ENCODE measurements at places on chromosomes 16 and 17.
A peak's percentile ranks its signal among the peaks of the same experiment; 100 is the strongest.

DNA sequence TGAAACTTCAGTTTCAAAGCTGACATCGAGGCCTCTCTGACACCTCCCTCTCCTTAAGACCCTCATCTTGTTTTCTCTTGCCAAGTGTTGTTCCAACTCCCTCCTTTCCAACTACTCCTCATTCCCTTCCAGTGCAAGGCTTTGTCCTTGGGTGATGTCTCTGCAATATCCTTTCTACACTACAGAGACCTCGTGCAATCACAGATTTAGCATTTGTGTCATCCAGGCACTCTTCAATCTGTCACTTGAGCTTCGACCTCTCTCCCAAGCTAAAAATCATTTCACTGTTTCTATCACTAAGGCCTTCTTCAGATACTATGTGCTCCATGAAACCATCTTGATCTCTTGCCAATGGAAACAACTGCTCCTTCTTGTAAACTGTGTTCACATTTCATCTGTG, 31.6 kb downstream of the TEKT3 start:
- DNase-seq, result no peak

- peak; percentile 60 for DNase-seq
These were observed 201.4 kb upstream of the CIBAR2 start for GRCh38 chr16:85313526-85314301.

DNA sequence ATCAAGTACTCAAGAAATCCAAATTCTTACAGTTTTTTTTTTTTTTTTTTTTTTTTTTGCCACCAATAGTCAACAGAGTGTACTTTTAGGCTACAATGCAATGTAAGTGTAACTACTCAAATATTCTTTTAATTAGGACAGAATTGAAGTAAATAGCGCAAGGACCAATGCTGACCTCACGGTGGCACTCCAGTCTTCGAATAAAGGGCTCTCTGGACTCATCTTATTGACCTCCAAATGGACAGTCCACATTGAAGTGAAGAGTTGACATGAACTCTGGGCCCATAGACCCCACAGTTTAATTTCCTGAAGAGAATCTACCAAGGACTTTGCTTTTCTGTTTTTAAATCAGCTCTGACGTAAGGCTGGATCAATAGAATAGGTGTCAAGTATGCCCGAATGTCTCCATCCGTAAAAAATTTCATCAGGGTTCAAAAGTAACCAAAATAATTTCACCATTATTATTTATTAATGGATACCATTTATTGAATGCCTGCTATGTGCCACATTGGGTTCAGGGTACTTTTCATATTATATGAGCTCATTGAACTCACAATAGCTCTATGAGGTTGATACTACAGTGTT, 7.3 kb upstream of the DDX52 start:
- peak; percentile 39 for DNase-seq

DNA sequence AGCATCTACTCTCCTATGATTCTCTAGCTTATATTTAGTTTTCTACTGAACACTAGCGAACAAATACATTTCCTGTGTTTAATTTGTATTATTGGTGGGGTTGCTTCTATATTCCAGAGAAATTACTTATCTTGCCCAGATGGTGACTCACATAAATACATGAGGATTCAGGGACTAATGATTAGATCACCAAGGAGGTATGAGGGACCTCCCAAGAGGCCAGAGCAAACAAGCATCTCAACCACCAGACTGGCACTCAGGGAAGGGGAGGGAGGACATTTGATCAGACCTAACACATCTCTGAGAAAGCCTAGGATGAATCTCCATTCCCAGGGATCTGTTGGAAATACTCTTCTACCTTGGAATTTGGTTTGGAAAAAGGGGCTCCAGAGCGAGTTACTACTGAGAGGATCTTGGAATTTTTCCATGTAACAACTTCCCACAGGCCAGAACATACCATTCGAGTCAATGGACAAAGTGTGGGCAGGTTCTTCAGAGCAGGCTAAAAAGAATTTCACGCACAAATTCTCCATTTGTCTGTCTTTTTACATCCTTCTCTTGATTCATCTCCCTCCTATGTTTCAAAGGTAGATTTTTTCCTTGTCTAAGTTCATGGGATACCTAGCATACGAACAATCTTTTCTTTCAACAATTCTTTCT, 262.6 kb upstream of the MYOCD start:
- peak; percentile 2 for DNase-seq

GRCh38 chr17:81069135-81069645, 34.2 kb downstream of the BAIAP2 start:
- no peak for DNase-seq

DNA sequence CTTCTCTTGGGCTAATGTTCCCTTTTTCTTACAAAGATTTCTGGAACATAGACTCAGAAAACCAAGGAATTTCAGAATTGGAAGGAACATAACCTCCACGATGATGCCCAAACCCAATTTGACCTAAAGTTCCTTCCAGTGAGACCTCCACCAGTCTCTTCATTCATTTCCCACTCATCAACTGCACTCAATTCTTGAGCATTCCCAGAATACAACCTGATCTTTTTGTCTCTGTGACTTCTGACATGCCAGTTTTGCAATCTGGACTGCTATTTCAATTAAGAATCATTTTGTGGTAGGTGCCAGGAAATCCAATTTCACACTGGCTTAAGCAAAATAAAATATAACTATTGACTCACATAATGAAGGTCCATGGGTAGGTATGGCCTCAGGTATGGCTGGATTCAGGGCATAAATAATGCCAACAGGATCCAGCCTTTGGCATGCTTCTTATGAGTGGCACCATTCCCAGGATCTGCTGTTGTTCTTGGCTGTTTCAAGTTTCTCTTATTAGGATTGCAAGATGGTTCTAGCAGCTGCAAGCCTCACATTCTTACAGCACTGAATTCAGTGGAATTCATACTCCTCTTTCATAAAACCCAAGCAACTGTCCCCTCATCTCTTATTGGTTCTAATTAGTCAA, 184.3 kb downstream of the HS3ST4 start:
- DNase-seq, result no peak

DNA sequence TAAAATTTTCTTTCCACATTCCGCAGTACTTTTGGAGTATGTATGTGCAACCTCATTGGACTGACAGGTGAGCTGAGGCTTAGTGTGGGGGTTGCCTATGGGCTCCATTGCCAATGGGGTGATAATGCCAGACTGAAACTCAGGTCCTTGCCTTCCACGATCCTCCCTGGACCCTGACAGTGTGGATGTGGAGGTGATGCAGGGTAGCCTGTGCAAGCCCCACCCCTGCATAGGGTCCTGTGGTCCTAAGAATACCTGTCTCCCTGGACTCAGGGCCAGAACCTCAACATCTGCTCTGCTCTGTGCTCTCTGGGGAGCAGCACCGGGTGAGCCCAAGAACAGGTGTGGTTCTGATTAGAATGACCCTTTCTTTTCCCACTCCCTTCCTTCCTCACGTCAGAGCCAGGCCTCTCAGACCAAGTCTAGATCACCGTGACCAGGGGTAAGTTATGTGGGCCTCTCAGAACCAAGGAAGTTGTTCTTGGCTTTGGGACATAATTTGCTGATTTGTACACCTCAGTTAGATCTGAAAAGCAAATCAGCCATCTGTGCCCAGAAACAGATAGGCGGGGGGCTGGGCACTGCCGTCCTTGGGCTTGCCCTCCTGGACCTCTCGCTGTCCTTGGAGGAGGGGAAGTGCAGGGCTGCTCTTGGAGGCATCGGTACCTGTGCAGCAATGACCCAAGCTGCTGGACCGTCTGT, 8.4 kb upstream of the TNS4 start:
- no peak for DNase-seq

DNA sequence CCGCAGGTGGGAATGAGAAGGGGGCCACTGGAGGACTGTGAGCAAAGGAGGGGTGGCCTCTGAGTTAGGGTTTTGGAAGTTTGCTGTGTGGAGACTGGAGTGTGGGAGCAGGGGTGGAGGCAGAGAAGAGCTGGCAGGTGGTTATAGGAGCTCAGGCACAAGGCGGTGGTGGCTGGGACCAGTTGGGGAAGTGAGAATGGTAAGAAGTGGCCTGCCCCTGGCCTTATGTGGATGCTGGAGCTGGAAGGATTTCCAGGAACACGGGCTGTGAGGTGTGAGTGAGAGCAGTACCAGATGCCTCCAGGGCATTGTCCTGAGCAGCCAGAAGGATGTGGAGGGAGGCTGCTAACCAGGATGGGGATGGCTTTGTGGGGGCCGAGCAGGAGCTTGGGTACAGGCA, 277.2 kb downstream of the SNX29 start:
- DNase-seq, result no peak

DNA sequence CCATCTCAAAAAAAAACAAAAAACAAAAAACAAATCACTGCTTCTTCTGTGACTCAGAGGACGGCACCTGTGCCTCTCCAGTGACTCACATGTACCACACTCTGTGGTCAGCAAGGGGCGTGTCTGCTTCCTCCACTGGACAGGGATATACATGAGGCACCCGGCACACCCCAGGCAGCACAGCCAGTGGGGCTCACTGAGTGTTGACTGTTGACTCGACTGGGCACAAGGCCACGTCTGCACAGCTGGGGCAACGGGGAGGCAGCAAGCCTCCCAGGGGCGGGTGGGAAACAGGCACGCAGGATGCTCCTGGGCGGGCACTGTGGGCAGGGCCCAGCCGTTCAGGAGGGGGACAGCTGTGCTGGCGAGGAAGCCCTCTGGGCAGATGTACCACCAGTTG, 64.1 kb downstream of the TIMM22 start:
- DNase-seq, result peak; percentile 94

DNA sequence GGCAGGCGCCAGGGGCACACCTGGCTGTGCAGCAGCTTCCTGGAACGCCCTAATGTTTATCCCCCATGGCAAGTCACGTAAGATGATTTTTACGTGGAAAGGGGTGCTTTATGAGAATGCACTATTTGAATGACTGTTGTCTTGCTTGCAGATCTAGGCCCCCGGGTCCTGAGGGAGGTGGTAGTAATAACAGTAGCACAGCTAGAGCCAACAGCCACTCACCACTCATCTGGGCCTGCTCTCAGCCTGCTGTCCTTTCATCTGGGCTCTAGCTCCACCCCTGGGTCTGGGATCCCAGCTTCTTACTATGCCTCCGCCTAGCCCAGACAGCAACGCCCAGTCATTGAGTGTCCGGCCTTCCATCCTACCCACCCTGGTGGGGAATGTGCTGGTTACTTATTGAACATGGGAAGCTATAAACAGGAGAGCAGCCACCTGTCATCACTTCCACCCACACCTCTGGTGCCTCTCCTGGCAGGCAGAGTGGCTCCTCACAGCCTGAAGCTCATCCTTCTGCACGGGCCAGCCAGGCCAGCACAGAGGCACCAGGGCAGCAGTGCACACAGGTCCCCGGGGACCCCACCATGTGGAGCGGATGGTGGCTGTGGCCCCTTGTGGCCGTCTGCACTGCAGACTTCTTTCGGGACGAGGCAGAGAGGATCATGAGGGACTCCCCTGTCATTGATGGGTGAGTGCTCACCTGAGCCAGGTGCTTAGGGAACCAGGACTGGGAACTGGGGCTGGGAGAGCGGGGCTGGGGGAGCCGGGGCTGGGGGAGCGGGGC, 16.6 kb downstream of the DPEP1 start:
- no peak for DNase-seq

- DNase-seq, result no peak
These were observed 24.5 kb upstream of the DNAH17 start for GRCh38 chr17:78601577-78602190.

DNA sequence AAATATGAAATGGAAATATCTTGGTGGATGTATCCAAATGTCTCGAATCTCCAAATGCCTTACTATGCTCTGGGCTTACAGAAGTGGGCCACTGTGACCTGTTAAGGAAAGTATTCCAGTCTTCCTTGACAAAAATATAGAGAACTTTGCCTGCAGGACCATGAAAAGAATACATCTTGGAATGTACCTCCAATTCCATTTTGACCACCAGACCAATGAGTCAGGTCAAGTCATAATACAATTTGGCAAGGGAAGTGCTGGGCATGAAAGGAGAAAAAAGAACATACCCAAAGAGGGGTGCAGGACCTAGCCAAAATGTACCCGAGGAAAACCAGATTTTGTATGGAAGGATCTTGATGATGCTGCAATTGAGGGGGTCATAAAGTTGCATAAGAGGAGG, 1153.7 kb upstream of the GOT2 start:
- DNase-seq, result no peak

- DNase-seq, result peak; percentile 92
These were observed 1.1 kb upstream of the RAPGEFL1 start for GRCh38 chr17:40175928-40176753.

DNA sequence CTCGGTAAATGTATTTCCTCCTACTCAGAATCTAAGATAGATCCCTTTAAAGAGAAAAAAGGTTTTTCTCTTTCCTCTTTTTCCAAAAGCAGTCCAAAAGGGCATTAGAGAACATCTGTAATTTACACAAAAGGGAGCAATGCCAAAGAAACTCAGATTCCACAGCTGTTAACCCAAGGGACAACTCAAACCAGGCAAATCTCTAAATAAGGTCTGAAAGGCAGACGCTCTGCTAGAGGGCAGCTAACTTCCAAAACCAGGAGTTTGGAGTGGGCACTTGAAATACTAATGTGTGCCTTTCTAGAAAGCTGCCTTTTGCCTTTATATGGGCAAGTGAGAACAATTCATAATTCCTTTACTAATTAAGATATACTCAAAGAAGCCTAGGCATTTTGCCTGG, 435.7 kb downstream of the ZFHX3 start:
- no peak for DNase-seq

DNA sequence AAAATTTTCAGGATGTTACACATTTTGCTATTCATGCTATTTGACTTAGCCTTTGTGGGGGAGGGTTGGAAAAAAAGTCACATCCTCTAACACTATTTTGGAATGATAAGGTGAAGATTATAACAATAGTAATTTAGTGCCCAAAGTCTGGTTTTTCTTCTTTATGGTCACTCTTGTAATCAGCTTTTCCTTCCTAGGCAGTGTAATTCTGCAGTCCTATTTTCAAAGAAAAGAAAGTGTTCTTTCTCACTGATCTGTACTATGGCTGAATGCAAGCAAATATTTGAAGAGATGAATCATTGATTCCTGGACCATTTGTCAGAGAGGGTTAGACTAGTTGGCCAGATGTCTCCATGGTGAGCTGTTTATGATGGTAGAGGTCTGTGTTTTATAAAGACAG, 8.4 kb downstream of the RSPRY1 start:
- DNase-seq, result peak; percentile 88

DNA sequence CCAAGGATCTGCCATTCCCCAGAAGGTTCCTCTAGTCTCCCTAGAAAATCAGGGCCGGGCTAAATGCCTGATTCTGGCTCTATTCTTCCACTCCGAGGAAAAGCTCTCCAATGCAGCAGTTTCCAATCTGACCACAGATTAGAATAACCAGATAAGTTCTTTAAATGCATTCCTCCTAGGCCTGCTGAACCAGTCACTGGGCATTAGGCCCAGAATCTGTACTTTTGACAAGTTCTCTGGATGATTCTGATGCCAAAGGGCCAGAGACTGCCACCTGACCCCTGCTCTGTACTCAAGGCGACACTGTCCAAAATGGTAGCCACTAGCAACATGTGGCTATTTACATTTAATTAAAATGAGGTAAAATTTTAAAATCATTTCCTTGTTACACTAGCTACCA, 22.3 kb downstream of the MAP3K14 start:
- peak; percentile 55 for DNase-seq

DNA sequence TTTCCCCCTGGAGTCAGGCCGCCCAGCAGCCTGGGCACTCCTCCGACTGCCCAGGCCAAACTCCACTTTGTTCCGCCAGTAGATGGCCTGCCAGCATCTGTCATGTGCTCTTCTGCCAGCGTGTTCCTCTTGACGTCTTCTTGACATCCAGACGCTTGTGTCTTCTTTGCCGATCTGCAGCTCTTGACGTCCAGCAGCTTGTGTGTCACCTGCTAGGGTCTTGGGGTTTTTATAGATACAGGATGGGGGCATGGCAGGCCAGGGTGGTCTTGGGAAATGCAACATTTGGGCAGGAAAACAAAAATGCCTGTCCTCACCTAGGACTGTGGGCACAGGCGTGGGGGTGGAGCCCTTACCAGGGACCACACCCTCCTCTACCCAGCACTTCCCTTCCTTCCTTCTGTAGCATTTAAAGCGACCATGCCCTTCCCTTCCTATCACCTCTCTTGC, 88.7 kb downstream of the BMERB1 start:
- no peak for DNase-seq

Measured in RWPE1 (cell line).